Jurkat, Clone E6-1 (cell line): ENCODE measurements at places on chromosomes 3 and 15.
A peak's percentile ranks its signal among the peaks of the same experiment; 100 is the strongest.

GRCh38 chr3:178397836-178398235, 138.4 kb upstream of the KCNMB2 start:
- no peak for DNase-seq

GRCh38 chr15:41561777-41562145, 2.7 kb downstream of the TYRO3 start:
- DNase-seq = no peak

- no peak for DNase-seq
These were observed 151.0 kb upstream of the WNT5A start for GRCh38 chr3:55637906-55638638.

GRCh38 chr15:101323793-101324523, 28.9 kb upstream of the SNRPA1 start:
- no peak for DNase-seq

DNA sequence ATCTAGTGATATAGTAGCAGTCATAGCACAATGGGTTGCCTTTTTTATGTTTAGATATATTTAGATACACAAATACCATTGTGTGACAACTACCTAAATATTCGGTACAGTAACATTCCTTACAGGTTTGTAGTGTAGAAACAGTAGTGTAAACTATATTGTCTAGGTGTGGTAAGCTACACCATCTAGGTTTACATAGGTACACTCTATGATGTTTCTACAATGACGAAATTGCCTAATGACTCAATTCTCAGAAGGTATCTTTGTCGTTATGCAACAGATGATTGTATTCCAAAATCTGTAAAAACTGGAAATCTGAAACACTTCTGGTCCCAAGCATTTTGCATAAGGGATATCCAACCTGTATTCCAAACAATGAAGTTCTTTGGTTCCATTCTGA, 24.3 kb downstream of the PLOD2 start:
- no peak for DNase-seq

- DNase-seq = peak; percentile 16
These were observed 23.4 kb upstream of the MECOM start for GRCh38 chr3:169686874-169687273.

DNA sequence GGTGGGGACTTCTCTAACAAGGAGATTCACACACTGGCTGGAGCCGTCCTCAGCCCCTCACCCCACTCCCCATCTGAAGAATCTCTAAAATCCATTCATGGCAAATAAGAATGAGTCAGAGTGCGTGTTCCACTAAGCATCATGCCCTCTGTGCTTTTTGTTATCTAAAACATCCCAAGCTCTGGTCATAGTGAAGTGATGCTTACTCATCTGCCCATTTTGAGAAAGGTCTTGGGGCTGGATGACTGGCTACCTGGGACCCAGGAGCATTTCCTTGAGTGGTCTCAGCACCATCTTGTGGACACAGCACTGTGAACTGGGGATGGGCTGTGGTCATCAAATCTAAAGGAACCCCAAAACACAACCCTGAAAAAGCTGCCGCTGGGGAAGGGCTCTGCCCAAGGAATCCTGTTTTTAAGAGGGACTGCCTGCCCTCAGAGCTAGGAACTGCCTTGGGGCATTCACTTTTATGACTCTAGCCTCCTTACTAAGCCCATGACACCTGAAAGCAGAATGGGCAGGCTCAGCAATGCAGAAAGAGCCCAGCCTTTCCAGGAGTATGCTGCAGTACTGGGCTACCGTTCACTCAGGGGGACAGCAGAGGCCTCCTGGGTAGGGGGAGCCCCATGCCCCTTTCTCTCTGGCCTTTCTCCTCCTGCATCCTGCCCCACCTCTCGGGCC, 53.5 kb downstream of the ZBTB38 start:
- no peak for DNase-seq

DNA sequence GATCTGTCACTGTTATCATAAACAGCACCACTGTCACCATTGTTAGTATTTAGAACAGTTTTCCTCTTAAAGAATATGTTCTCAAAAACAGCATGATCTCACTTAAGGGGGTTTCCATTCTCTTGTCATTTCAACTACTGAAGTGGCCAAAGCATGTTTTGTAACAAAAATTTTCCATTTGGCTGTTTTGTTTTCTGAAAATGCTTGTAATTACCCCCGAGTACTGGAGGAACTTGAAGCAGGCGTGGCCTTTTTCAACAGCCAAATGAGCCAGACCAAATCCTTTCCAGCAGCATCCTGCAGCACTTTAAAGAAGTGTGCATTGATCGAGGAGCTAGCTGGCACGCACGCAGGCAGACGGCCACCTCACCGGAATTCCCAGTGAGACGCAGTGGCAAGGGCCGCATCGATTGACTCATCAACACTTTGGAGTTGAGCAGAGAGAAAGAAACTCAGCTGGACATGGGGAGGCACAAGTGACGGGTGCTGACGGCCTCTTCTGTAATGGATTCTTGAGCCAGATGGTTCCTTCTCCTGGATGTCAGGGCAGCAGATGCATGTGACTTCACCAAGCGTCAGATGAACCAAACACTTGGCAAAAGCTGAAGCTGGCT, 234.3 kb upstream of the IGF1R start:
- no peak for DNase-seq

DNA sequence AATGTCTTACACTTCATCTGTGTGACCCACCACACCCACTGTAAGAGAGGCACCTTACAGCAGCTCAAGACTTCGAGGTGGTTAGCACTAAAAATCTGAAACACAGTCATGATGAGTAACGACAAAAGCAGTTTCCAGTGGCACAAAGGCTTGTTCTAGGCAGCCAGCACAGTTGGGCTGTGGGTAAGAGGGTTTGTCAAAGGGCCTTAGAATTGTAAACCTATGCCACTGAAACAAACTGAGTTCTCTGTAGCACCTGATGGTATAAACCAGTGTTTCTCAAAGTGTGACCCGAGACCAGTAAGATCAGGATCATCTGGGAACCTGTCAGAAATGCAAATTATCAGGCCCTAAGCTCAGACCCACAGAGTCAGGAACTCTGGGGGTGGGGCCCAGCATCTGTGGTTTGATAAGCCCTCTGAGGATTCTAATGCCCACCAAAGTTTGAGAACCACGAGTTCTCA, 36.5 kb downstream of the DAPK2 start:
- peak; percentile 23 for DNase-seq

DNA sequence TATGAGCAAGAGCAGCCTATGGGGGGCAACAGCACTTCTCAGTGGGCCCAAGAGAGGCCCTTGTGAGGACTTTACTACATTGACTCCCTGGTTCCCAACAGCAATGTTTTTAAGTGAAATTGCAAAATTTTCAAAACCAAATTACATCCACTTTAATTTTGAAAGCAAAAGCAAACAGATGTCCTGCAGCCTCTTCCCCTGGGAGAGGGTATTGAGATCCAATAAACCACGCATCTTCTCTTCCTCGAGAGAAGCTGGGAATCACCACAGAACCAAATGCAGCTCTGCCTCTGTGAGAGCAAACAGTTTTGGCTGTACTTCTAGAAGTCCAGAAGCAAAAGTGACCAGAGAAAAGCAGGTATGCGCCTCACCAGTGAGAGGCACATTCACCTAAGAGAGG, 25.2 kb downstream of the NMNAT3 start:
- DNase-seq = no peak

DNA sequence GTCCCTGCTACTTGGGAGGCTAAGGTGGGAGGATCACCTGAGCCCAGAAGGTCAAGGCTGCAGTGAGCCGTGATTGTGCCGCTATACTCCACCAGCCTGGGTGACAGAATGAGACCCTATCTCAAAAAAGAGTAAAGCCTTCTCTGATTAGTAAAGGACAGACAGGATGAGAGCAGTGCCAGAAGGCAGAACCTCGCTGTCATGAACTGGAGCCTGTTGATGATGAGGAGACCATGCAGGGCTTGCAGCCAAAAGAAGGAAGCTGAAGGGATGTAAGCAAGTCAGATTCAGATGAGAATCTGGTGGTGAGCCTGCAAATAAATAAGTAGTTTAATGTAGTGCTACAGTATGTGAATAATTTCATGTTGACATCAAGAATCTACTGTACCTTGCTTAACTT, 52.8 kb downstream of the USP50 start:
- no peak for DNase-seq

DNA sequence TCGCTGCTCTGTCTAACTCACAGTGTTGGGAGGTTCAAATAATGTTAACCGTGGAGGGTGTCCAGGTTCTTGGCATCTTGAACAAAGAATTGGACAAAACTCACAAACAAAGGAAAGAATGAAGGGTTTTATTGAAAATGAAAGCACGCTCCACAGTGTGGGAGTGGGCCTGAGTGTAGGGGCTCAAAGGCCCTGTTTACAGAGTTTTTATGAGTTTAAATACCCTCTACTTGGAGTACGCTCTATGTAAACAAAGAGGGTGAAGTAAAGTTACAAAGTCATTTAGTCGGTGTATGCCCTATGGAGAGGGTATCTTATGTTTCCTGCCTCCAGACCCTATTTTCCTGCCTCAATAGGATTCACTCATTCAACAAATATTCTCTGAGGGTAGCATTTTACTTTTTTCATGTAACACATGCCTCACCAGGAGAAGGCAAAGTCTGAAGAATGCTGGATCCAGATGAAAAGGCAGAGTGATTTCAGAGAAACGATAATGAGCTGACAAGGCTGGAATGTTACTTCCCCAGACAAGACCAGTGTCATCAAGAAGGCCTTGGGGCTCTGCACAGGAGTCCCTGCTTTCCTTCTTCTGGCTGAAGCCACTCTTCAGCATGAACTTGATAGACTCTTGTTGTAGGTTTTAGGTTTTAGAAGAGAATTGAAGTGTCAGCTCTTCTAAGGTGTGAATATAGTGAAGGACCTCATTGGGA, 163.6 kb downstream of the FAM43A start:
- DNase-seq = no peak

DNA sequence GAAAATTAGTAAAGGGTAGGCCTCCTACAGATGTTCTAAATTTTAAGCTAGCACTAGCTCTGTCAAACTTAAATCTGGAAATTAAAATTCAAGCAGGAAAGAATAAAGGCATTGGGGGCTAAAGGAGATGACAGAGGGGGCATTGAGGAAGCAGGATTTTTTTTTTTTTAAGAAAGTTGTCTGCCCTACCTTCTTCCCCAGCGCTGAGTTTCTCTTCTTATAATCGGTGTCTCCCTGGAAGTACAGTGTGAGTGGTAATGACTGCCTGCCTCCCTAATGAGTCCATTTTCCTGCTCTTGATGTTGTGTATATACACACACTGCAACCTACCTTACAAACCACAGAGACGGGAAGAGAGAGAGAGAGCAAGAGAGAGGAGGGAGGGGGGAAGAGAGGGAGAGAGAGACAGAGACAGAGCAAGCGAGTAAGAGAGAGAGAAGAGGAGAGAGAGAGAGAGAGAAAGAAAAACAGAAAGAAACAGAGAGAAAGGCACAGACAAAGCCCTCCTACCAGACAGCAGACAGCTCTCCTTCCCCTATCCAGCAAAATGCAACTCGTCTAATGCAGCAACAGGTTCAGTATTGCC, 47.0 kb downstream of the ZBTB20 start:
- peak; percentile 81 for DNase-seq
